Fibroblast of skin of scalp (primary cell): ENCODE measurements at places on chromosomes 11 and 22.

GRCh38 chr11:102985850-102986249, 30.3 kb upstream of the MMP13 start:
- no peak for DNase-seq

DNA sequence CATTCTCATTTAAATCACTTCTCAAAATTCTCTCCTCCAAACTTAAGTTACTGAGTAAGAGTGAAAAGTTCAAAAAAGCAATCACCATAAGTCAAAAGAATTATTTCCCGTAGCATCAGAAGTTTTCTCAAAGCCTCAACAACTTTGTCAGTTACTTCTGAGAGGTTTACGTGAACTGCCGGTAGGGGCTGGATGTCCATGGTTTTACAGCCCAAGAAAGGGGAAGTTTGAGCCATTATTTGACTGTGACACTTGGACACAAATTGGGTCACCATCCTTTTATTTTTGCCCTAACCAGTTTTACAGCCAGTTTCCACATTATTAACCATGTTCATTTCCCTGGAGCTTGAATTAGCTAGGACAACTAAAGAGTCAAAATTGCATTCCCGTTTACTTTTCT, 7.5 kb downstream of the POU2AF3 start:
- DNase-seq: no peak

GRCh38 chr11:76767659-76768058, 15.5 kb upstream of the TSKU start:
- no peak for DNase-seq

- DNase-seq: no peak
These were observed 154.9 kb downstream of the CACNA1I start for GRCh38 chr22:39725351-39726035.

GRCh38 chr22:19607192-19608002, 83.2 kb upstream of the CLDN5 start:
- DNase-seq: no peak

- peak; percentile 85 for DNase-seq
These were observed 20.3 kb downstream of the TEF start for GRCh38 chr22:41401781-41402648.

DNA sequence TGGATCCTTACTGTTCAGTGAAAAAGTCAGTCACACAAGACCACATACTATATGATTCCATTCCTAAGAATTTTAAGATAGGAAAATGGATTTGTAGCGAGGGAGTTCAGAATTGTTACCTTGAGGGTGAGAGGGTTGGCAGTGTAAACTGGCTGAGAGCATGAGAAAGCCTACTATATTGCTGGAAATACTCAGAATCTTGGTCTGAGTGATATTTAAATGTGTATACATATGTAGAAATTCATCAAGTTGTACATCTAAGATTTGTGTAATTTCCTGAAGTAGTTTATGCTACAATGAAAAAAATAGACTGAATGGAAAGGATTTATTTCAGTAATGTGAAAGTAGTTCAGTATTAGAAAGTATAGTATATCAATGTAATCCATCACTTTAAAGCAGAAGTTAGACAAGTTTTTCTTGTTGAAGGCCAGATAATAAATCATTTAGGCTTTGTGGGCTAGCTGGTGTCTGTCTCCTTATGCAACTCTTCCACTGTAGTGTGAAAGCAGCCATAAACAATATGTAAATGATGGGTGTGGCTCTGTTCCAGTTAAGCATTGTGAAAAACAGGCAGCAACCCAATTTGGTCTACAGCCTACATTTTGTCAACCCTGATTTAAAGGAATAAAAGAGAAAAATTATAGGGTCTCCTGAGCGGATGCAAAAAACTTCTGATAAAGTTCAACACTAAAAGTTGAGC, 127.2 kb upstream of the THY1 start:
- DNase-seq: no peak

- DNase-seq: no peak
These were observed 10.3 kb downstream of the PARVG start for GRCh38 chr22:44191036-44191454.

DNA sequence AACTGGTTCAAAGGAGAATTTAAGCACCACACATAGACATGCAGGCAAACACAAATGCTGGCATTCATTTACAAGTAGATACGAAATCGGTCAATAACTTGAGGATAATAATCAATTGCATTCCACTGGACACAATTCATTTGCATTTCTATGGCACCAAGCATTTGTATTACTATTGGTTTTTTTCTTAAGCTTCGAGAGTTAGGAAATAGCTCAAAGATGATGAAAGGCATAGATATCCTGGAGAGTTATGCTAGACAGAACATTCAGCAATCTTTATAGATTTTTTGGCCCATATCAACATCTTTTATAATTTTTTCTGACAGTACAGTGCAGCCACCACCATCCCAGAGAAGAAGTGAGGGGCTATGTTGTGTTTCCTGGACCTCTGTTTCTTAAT, 544.4 kb downstream of the MIAT start:
- DNase-seq: no peak

DNA sequence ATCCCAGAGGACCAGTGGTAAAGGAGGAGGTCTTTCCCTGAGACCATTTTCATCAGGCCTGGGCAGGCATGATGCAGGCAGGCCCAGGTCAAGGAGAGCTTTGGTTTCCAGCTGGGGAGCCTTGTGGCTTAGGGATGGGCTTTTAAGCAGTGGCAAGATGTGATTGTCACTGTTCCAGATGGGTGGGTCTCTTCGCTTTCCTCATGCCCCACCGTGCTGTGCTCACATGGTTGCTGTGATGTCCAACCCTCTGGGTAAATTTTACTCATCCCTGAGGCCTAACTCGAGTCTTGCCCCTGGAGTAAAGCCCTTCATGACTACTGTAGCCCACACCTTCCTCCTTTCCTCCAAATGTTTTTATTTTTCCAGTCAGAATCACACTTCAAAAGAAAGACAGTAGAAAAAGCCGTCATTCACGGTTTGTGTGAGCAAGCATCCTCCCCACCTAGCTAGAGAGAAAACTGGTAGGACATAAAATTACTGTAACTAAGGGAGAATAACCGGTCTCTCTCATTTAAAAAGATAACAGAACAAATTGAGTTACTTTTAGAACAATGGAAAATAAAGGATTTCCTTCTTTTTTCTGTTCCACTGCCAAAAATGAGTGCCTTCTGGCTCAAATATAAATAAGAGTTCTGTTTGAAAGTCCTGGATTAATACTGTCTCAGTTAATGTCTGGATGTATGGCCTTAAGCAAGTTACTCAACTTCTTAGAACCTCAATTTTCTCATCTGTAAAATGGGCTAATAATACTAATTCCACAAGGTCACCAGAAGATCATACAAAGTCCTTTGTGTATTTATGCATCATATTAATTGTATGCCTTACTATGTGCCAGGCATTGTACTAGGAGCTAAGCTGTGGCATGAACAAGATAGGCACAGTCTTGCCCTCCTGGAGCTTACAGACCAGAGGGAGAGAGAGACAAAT, 84.9 kb downstream of the ME3 start:
- no peak for DNase-seq

DNA sequence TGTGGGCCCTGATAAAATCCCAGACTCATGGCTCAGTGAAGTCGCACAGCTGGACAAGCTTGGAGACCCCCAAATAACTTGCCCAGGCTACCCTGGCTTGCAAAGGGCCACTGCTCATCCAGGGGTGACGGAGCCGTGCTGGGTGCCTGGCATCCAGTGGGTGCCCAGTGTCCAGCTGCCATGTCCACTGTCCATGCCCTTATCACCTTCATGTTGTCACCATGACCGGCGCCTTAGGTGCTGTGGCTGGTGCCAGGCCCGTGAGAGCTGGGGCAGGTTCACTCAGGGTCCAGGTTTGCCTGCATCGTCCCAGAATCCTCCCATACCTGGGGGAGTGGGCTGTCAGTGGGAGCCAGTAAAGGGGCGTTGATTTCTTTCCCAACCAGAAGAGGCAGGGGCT, 57.4 kb downstream of the LRP5 start:
- DNase-seq: no peak

DNA sequence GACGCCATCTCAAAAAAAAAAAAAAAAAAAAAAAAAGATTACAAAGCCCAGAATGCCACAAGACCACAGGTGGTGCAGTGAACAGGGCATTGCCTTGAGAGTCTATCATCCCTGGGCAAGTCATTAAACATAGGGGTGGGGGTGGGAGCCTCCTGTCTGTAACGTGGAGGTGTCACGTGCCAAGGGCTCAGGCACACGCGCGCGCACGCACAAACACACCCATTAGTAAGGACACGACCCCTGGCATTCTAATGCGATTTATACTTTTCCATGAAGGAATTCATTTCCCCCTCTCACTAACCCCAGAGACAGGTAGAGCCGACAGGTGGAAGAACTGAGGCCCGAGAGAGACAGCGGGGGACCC, 5.8 kb upstream of the GCAT start:
- no peak for DNase-seq

GRCh38 chr22:48926136-48926535, 901.5 kb downstream of the BRD1 start:
- no peak for DNase-seq

GRCh38 chr11:120028897-120029258, 109.0 kb downstream of the TRIM29 start:
- DNase-seq: no peak

GRCh38 chr22:33891992-33892391, 28.3 kb downstream of the LARGE1 start:
- no peak for DNase-seq

GRCh38 chr22:50702261-50702671, 29.6 kb downstream of the SHANK3 start:
- DNase-seq: no peak

- DNase-seq: peak; percentile 9
These were observed 13.4 kb downstream of the PRDM10 start for GRCh38 chr11:129989149-129989813.

- DNase-seq: no peak
These were observed 5.9 kb upstream of the TP53AIP1 start for GRCh38 chr11:128948583-128948982.

- DNase-seq: peak; percentile 6
These were observed 657 bp downstream of the IGHMBP2 start for GRCh38 chr11:68904248-68904847.

- DNase-seq: peak; percentile 94
These were observed 67.6 kb upstream of the TEAD1 start for GRCh38 chr11:12606597-12606996.

- peak; percentile 3 for DNase-seq
These were observed 23.8 kb downstream of the IGHMBP2 start for GRCh38 chr11:68927280-68928135.

DNA sequence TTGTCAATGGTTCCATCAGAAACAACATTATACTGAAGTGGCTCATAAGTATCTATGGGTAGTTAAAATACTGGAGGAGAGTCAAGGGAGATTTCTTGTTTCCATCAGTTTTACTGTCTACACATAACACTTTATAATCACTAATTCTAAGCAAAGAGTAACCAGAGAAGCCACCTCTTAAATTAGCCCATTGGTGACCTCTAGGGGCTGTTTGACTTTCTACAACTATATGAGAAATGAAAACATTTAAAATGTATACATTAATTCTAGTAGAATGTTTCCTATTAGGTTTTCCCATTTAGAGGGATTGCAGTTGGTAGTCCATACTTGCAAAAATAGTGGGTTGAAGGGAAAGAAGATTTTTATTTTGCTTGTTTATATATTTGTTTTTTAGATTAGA, 504.3 kb downstream of the FAM181B start:
- peak; percentile 50 for DNase-seq

DNA sequence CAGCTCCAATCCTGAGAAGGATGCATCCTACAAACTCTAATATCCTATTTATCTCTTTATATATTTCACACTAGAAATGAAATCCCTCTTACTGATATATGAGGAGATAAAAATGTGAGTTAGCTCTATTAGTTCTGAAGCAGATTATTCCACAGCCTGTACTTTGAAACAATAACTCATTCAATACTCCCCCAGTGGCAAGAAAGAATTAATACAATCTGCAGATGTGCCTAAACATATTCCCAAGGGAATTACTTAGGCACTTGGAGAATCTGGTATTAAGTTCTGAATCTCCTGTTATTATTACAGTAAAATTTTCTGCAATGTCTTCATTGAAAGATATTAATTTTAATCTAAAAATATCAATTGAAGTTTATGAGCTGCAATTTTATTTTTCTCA, 59.4 kb downstream of the DDI1 start:
- DNase-seq: peak; percentile 68

DNA sequence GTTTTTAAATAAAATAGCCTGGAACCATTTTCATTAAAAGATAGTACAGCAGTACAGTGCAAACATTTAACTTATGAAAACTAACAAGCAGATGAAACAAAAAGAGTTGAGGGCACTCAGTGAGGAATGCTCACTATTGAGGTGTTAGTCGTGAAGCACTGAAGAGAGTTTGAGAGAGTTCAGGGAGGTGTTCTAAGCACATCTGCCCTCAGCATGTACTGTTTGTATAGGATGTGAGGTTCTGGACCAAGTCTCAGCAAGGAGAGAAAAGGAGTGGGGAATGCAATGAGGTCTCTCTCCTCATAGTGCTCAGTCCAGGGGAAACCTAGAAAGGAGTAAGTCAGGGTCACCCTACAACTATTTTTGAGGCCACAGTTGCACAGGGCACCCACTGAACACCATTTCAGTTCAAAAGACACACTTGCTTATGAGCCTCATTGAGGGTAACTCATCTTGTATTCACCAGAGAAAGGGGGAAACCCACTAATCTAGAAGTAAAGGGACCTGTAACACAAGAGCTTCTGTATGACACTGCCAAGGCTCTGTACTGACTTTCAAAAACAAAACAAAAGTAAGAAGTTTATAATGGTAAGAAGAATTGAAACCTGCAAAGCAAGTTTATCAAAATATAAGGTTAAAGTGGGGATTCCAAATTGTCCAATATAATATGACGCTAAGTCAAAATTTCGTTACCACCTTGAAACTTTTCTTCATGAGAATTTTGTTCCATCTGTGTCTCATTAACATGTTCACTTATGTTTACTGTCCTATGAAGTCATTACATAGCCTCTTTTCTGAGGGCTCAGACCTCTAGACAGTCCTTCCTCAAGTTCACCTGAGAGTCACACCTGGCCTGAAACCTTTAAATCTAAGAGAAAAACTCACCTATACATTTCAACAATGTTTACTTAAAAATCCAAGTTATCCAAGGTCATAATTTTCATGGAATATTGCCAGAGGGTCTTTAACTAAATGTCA, 275.3 kb downstream of the ETS1 start:
- DNase-seq: no peak

- DNase-seq: no peak
These were observed 108.8 kb upstream of the ANO5 start for GRCh38 chr11:22084056-22084455.

DNA sequence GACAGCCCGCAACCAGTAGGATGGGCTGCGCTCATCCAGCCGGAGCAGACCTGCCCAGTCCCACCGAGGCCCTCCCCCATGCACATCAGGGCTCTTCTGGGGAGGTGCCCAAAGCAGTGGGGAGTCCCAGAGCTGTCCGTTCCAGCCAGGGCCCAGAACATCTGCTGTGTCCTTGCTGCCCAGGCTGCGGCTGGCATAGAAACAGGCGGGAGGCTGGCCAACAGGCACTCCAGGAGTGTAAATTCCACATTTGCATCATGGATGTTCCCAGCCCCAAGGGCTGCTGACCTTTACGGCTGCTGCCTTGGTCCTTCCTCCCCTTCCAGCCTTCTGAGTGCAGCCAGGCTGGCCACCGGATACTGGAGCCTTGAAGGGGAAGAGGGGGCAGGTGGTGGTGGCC, 30.0 kb upstream of the SYT7 start:
- no peak for DNase-seq

- DNase-seq: no peak
These were observed 24.7 kb downstream of the DSCAML1 start for GRCh38 chr11:117772360-117772759.

GRCh38 chr11:105673089-105673488, 63.2 kb downstream of the GRIA4 start:
- DNase-seq: peak; percentile 66

- no peak for DNase-seq
These were observed 22.0 kb upstream of the PATE1 start for GRCh38 chr11:125724125-125724524.
